ENCODE measurements at places on chromosomes 1 and 21.

- DNase-seq = no peak
These were observed 21.0 kb downstream of the SLC37A1 start for GRCh38 chr21:42534421-42535378.

DNA sequence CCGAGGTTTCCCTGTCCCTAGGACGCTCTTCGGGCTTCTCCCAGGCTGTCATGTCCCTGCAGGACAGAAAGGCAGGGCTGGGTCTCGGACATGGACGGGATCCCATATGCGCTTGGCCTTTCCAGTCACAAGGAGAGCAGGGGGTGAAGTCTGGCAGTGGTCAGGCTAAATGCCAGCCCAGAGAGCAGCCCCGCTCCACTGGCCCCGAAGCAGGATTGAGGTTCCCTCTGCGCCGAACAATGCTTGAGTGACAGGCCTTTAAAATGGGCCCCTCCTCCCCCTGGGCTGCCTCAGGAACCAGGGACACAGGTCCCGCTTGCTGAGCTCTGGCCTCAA, 12.7 kb downstream of the DRAXIN start:
- DNase-seq = no peak

- peak; percentile 41 for DNase-seq
These were observed 4.6 kb downstream of the FCRLB start for GRCh38 chr1:161725908-161726472.

DNA sequence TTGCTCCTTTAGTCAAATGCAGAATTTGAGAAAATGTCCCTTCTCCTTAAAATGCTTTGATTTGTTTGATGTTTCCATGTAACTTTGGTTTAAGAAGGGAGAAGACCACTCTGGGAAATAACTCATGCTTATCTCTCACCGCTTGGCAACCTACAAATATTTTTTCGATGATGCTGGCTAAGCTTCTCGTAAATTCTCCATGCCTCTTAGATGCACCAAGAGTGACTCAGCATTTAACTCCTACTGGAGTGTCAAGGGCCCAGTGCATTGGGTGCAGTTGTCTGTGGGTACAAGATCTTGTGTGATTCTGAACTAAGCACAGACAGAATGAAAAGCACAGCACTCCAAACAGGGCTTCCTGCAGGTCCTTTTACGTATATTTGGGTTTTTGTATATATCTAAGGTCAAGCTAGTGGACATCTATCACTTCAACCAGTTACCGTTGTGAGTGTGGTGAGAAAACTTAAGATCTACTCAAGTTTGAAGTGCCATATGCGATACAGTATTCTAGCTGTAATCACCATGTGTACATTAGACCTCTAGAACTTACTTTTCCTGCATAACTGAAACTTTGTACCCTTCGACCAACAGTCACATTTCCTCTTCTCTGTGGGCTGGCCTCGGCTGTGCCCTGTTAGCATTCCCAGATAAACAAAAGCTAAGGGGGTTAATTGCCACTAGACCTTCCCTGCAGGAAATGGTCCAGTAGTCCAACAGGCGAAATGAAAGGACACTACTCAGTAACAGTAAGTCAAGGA, 55.8 kb downstream of the COL18A1 start:
- no peak for DNase-seq

- DNase-seq = no peak
These were observed 39.2 kb downstream of the ABCA4 start for GRCh38 chr1:94081566-94082344.

GRCh38 chr1:113415310-113416070, 25.2 kb downstream of the MAGI3 start:
- no peak for DNase-seq

- DNase-seq = no peak
These were observed 1317.0 kb downstream of the MRPL39 start for GRCh38 chr21:24290151-24290833.

DNA sequence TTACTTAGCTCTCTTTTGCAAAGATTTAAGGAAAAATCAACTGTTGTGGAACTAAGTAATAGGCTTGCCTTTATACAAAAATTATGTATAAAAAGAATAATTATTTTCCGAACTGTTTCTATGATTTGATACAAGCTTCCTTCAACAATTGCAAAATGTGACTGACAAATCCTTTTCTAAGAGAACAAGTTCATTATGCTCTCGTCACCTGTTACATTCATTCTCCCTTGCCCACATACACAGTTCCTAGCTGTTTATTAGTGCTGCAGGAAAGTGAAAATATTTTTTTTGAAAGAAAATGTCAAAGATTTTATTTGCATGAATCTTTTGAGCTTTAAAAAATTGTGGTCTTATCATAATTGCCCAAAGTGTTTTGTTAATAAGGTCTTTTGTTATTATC, 466.2 kb downstream of the USP25 start:
- no peak for DNase-seq

DNA sequence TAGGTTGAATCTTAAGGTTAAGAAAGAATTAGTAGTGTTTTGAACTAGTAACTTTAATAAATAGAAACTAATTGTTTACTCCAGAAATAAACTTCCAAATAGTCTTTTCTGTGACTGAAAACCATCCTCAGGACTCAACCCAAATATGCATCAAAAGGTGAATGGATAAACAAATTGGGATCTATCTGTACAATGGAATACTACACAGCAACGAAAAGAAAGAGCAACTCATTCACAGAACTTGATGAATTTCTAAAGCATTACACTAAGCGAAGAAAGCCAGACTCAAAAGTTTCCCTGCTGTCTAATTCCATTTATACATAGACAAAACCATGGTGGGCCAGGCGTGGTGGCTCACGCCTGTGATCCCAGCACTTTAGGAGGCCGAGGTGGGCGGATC, 25.0 kb downstream of the HEYL start:
- DNase-seq = no peak

DNA sequence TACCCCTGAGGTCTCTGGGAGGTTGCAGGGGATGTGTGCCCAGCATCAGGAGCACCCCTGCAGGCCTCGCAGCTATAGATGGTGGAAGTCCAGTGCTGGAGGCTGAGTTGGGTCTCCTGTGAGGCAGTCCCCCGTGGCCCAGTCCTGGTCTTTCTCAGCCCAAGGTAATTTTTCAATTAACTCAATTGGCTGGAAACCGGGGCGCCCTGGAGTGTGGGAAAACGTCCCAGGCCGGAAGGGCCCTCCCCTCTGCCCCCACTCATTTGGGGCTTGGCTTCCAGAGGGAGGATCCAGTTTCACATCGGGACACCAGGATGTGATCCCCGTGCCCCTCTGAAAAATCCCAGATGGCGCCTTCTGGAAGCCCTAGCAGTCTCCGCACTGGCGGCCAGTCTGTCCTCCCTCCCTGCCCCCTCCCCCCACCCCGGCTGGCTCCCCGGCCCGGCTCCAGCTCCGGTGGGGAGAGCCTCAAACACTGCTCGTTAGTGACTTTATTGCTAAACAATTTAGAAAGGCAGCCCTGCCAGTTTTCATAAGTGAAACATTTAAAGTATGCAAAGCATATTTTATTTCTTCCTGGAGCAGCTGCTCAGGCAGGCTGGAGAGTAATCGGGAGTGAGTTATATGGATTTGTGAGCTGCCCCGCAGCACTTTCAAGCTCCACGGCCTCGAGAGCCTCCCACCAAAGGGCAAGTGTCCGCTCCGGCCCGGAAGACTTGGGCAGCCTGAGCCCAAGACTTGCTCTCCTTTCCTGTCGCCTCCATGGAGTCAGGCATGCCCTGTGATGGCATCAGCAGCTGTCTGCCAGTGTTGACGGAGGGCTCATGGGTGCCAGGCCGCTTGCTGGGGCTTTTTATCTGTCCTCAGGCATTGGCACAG, 208.2 kb upstream of the TMEM51 start:
- peak; percentile 76 for DNase-seq

- DNase-seq = no peak
These were observed 267.3 kb upstream of the DUSP10 start for GRCh38 chr1:222009105-222009730.

GRCh38 chr1:32783851-32784250, 33.3 kb downstream of the YARS1 start:
- no peak for DNase-seq

DNA sequence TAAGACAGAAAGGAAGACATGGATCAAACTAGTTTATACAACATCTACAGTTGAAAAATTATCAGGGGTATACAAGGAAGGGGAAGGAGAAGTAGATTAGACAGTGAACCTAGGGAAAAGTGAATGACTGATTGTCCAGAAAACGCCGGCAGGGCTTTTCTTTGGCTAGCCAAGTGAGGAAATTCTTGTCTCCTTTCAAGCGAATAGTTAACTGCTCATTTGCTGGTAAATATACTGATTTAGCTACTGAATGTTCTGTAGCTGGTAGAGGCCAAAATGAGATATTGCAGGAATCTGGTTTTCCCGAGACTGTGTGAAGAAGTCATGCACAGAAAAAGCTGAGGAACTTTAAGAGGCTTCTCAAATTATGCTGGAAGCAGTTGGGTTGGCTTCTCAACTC, 128.5 kb upstream of the ZNHIT6 start:
- no peak for DNase-seq

DNA sequence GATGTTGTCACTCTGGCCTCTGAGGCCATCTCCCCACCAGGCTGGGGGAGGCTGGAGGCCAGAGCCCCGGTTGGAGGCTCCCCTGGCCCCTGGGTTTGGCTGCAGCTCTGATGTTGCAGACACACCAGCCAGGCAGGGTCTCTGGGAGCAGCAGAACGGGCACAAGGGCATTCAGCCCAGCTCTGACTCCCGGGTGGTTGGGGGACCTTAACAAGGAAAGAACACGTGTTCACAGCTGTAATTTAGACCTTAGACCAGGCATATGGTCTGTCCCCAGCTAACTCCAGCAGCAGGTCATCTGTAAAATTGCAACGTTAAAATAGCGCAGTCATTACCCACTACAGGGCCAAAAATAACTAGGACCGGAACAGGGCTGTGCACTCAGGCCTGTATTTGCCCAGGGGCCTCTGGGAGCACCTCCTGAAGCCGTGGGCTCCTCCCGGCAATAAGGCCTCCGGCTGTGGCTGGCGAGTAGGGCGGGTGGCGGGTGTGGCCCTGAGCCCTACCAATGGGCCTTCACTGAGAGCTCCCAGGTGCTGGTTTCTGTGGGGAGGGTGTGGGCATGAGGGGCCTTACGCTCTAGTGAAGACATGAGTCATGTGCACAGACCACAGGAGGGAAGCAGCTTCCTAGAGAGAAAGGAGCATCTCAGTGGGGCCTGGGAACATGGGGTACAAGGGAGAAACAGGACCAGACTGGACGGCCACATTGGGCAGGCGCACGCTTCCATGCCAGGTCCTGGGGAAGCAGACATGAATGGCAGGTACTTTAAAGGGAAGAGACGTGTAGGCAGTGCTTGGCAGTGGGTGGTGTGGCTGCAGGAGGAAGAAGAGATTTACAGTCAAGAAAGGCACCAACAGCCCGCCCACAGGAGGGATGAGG, 6.1 kb downstream of the LDLRAP1 start:
- no peak for DNase-seq

- no peak for DNase-seq
These were observed 5.8 kb downstream of the OR10T2 start for GRCh38 chr1:158393476-158393875.

GRCh38 chr1:113686891-113687618, 72.2 kb downstream of the PHTF1 start:
- no peak for DNase-seq

DNA sequence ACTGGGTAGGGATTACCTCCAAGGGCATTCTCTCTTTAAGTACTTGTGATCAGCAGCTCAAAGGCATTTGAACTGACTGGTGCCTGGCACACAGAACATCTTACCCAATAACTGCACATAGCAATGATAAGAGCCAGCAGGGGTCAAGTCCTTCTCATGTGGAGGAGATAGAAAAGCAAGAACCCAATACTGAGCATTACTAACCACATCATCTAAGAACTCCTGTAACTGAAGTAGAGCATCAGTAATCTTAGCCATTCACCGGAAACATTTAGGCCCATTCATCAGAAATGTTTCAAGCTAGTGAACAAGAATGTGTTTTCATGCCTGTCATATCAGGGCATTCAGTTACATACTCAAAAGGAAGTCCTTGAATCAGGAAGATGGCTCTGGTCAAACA, 33.6 kb upstream of the THEM4 start:
- no peak for DNase-seq

- DNase-seq = no peak
These were observed 141.4 kb downstream of the LHX8 start for GRCh38 chr1:75275631-75276030.

Measured in C1 segment of cervical spinal cord (tissue), 14 donors.